Activated CD4-positive, alpha-beta T cell treated with anti-CD3 and anti-CD28 coated beads, Interleukin-2, amount 50 U/mL, for 1 hour (primary cell): ENCODE measurements at places on chromosomes 1 and 21.
A peak's percentile ranks its signal among the peaks of the same experiment; 100 is the strongest.

DNA sequence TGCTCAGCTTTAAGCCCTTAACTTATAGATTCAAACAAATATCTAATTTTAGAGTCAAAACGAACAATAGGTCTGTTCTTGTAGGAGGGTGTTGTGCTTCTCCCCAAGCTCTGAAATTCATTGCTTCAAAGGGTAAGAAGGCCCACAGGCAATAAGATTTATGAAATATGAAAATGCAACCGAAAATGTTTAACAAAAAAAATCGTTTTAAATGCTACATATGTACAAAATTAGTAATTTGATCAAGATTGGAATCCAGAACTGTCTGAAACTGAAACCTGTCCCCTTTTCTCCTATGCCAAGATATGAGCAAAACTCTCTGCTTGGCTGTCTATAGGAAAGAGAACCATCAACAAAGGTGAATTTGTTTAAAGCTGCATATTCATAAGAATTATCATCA, 534.3 kb downstream of the PLPP3 start:
- DNase-seq: no peak

DNA sequence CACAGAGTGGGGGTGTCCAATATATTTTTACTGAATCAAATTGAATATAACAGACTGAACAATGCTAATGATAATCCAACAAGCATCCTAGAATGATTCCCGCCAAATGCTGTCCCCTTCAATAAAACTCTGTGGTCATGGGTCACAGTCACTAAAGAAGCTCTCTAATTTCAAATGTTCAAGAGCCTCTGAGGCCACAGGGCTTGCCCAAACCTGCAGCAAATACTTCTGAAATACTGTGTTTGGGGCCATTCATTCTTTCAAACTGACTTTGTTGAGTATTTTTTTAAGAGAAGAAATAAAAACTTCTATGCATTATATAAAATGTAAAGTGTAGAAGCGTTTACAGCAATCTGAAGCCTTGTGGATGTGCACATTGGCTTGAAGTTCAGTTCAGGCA, 7.6 kb upstream of the BEND5 start:
- no peak for DNase-seq

- DNase-seq: peak; percentile 76
These were observed 2.7 kb downstream of the DENND2D start for GRCh38 chr1:111197598-111198284.

GRCh38 chr1:20172033-20172590, 13.8 kb upstream of the UBXN10 start:
- DNase-seq: no peak

GRCh38 chr1:173867141-173867752, 542 bp downstream of the GAS5 start:
- no peak for DNase-seq

DNA sequence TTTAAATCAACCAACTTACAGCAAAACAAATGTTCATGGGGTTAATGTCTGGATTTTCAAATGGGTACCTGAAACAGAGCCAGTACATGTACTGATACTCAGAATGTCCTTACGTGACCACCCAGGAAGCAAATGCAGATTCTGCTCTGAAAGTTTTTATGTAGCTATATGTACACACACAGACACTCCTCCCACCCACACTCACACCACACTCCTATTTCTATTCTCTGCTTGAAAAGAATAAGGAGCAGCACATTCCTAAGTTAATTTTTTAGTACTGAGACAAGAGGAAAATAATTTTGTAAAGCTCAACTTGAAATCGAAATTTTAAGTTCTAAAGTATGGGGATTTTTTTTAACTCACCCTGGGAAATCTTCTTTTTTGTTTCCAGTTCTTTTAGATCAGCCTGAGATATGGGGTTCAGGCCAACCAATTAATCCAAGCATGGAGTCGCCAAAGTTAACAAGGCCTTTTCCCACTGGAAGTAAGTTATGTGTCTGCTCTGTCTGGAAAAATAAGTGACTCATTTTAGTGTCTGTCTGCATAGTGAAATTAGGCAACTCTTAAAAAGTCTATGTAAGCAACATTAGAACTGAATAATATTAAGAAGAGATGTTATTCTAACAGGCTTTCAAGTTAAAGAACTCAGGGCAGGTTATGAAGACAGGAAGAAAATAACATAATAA, 75.5 kb upstream of the DYNLT5 start:
- no peak for DNase-seq

- no peak for DNase-seq
These were observed 67.7 kb upstream of the C1orf87 start for GRCh38 chr1:60141276-60141675.
